ENCODE measurements at places on chromosomes 16 and 17.

GRCh38 chr16:1817276-1817589 is 9.4 kb downstream of the HAGH start:
- no peak for DNase-seq

- DNase-seq, result no peak
These were observed 67.6 kb downstream of the SDK2 start for GRCh38 chr17:73576556-73577098.

- DNase-seq, result no peak
These were observed 25.0 kb upstream of the ATP2A3 start for GRCh38 chr17:3989041-3989886.

- no peak for DNase-seq
These were observed 3.5 kb upstream of the SALL1 start for GRCh38 chr16:51154271-51155171.

GRCh38 chr17:77916703-77917481 is 41.6 kb upstream of the TNRC6C start:
- DNase-seq, result no peak

DNA sequence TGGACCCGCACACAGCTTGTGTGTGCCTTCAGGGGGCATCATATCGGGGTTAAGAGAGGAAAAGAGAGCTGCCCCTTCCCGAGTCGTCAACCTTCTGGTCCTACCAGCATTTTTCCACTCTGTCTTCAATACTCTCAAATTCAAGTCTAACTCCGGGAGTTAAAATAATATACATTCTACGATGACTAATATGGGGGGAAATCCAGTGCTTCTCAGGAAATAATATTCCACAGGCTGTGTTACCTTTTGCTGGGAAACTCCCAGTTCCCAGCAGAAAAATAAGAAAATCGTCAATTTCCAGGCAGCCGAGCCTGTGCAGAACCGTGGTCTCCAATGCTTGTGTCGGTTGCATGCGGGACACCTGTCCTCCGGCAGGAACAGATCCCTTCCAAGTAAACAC is 105.0 kb upstream of the FOXF1 start:
- no peak for DNase-seq

GRCh38 chr17:82100502-82101298 is 2.7 kb upstream of the FASN start:
- no peak for DNase-seq

DNA sequence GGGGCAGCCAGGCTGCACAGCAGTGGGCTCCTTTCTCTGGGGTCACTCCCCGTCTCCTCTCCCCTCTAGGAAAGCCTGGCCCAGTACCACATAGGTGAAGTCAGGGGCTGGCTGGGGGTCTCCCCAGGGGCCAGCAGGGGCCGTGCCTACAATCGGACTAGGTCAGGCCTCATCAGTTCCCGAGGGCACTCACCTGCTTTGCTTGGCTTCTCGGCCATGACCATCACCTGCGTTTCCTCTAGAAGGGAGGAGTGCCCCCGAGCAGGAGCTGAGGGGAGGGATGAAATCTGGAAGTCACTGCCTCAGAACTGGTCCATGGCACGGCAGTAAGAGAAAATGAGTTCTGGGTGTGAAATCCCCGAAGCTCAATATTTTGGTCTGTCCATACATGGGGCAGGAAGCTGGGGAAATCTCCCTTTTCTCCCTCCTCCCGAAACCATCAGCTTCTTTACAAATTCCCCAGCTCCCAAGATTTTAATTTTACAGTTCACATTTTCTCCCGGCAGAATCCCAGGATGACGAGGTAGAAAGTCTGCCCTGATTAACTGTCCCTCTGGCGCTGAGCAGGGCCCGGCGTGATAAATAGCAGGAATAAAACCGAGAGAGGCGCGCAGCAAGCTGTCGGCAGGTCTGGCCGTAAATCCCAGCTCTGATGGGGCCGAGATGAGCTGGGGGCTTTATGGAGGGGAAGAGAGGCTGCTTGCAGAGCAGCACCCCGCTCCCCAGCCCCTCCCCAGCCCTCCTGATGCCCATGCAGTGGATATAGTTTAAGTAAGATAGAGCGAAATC is 172.1 kb downstream of the RBFOX3 start:
- no peak for DNase-seq

GRCh38 chr17:41772586-41773189 is 13.8 kb downstream of the JUP start:
- no peak for DNase-seq

DNA sequence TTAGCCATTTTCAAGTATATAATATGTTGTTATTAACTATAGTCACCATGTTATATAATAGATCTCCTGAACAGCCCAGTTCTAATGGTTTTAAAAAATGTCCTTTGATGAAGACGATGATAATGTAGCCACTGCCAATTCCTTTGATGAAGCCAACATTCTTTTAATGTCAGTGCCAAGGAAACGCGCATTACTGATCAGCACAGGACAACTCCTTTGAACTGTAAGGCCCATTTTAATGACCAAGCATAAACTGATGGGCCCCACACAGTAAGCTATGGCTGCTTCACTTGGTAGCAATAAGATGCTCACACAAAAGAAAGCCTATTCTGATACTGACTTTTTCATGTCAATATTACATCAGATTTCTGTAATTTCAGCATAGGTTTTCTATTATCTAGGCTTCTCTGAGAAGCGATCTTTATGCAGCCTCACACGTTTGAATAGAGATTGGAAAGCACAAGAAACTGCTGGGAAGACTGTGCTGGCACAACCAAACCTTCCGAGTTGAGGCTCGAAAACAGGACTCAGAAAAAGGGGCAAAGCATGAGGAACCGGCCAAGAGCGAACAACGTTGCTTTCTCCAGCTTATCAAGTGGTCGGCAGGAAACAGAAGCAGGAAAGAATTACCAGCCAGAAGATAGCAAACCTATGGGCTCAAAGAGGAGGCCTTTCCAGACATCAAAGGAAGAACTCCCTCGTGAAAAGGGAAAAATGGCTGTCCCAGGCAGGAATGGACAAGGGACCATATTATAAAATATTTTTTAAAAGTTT is 19.4 kb downstream of the ERN1 start:
- DNase-seq, result no peak

- DNase-seq, result no peak
These were observed 45.2 kb upstream of the HELZ start for GRCh38 chr17:67290244-67290643.

- DNase-seq, result no peak
These were observed 101.2 kb upstream of the CACNG5 start for GRCh38 chr17:66733759-66734158.

GRCh38 chr17:57107498-57108101 is 22.6 kb downstream of the AKAP1 start:
- no peak for DNase-seq

DNA sequence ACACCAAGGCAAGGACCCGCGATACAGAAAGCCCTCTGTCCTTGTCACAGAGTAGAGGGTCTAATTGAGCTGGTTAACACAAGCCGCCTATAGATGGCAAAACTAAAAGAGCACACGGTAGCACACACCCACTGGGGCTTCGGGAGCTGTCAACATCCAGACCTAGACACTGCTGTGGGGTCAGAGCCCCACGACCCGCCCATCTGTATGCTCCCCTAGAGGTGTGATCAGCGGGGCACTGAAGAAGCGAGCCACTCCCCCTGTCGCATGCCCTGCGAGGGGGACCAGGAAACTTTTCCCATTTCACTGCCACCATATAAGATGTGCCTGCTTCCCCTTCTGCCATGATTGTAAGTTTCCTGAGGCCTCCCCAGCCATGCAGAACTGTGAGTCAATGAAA is 1255.8 kb upstream of the CDH8 start:
- DNase-seq, result no peak

DNA sequence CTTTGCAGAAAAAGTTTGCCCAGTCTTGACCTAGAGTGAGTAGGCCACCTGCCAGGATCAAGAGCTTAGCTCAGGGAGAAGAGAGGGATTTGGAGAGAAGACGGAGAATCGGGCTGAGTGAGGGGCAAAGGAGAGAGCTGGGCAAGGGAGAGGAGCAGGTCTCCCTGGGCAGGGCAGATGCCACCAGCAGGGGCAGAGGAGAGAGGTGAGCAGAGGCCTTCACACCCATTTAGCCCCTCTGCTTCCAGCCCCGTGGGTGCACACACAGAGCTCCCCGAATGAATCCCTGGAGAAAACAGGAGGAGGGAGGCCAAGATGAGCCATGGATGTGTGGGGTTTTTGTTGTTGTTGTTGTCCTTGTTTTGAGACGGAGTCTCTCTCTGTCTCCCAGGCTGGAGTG is 29.2 kb downstream of the TBX4 start:
- DNase-seq, result no peak

DNA sequence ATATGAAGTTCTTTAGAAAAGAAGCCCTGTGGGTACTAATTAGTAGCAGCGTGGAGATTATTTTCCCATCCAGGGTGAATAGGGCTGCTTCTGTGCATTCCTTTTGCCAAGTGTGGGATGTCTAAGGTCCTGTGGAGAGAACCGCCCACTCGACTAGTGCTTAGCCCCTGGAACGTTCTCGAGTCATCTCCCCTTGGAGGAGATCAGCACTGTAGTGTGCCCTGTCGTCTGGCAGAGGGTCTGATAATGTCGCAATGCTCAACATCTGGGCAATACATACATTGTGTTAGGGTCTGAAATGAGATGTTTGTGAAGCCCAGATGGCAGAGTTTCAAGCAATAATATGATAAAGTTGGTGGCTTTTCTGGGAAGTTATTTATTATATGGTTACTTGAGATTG is 64.8 kb downstream of the SPECC1 start:
- no peak for DNase-seq

- DNase-seq, result no peak
These were observed 14.8 kb downstream of the SGCA start for GRCh38 chr17:50180620-50181019.

DNA sequence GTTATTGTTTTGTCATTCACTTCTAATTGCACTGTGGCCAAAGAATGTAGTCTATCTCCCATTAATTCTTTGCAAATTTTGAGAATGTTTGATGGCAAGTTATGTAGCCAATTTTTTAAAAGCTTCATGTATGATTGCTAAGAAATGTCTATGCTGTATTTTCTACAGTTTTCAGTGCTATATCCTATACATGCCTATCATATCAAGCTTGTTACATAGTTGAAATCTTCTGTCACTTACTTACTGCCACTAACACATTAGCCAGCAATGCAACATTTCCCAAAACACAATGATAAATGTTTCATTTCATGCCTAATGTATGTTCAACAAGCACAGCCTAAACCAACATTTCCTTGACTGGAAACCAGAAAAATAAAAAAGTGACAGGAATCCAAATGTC is 292.4 kb upstream of the AXIN2 start:
- no peak for DNase-seq

- no peak for DNase-seq
These were observed 1.1 kb downstream of the CCP110 start for GRCh38 chr16:19524616-19525384.

DNA sequence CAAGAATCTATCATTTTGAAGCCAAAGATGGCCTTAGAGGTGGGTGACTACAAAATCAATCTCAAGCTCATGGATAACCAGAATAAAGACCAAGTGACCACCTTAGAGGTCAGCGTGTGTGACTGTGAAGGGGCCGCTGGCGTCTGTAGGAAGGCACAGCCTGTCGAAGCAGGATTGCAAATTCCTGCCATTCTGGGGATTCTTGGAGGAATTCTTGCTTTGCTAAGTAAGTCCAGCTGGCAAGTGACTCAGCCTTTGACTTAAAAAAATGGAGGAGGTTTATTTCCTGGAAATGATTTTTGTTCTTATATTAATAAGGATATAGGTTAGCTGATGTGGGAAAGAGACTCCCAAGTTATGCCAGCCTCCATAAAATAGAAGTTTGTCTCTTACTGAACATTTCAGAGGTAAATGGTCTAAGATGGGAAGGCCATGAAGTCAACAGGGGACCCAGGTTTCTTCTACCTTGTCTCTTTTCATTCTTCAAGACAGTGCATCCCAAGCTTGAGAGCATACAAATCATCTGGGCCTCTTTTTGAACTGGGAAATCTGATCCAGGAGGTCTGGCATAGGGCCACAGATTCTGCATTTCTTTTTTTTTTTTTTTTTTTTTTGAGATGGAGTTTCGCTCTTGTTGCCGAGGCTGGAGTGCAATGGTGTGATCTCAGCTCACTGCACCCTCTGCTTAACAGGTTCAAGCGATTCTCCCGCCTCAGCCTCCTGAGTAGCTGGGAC is 19.8 kb upstream of the TANGO6 start:
- no peak for DNase-seq
